ENCODE measurements at places on chromosomes 7 and 10.
A peak's percentile ranks its signal among the peaks of the same experiment; 100 is the strongest.

GRCh38 chr10:46220187-46220586 is 66.6 kb upstream of the ANTXRL start:
- H3K4me1 ChIP-seq = peaks cover 37% of the 10 kb centered on the region
- no peak for DNase-seq
- H3K27ac ChIP-seq = peak overlapping the region; percentile 26
- no peaks in the 10 kb centered on the region for H3K27me3 ChIP-seq
- H3K4me3 ChIP-seq = no peak overlapping the region

DNA sequence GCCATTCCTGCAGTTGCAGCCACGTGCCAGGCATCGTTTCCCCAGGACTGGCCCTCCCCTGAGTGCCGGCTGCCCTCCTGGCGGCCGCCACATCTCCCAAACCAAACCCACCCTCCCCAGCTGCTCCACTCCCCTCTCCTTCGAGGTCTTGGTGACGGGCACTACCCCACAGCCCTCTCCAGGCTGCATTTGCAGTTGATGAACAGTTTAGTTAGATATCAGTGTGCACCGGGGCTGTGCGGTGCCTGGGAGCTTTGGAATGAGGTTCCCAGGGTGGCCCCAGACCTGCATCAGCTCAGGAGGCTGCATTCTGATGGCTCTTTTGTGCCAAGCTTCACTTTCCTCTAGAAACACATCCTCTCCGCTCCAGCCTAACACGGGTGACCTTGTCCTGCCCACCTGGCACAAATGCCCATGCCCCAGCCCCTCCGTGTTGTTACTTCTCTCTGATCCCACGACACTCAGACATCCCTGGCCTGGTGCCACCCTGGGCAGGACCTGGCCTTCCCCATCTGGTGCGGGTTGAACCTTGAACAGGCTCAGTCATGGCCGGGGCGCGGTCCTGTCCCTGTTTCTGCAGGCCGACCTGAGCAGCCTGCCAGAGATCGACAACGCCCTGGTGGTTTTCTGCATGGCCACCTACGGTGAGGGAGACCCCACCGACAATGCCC is 14.5 kb downstream of the TMEM120A start:
- peaks cover 7% of the 10 kb centered on the region for H3K36me3 ChIP-seq
- no peak overlapping the region for H3K4me3 ChIP-seq
- peaks cover 3% of the 10 kb centered on the region for H3K4me1 ChIP-seq
- H3K27ac ChIP-seq = no peak overlapping the region

GRCh38 chr10:29358010-29358616 is 69.2 kb downstream of the LYZL1 start:
- H3K27ac ChIP-seq = no peak overlapping the region
- peaks cover 1% of the 10 kb centered on the region for H3K27me3 ChIP-seq
- peaks cover 1% of the 10 kb centered on the region for H3K4me1 ChIP-seq
- no peak overlapping the region for H3K4me3 ChIP-seq
- no peaks in the 10 kb centered on the region for H3K36me3 ChIP-seq

- peaks cover 22% of the 10 kb centered on the region for H3K36me3 ChIP-seq
- no peak for DNase-seq
- H3K4me1 ChIP-seq = no peaks in the 10 kb centered on the region
- H3K4me3 ChIP-seq = no peak overlapping the region
- no peak overlapping the region for H3K27ac ChIP-seq
These were observed 867.3 kb downstream of the TYW1 start for GRCh38 chr7:67863911-67864310.

DNA sequence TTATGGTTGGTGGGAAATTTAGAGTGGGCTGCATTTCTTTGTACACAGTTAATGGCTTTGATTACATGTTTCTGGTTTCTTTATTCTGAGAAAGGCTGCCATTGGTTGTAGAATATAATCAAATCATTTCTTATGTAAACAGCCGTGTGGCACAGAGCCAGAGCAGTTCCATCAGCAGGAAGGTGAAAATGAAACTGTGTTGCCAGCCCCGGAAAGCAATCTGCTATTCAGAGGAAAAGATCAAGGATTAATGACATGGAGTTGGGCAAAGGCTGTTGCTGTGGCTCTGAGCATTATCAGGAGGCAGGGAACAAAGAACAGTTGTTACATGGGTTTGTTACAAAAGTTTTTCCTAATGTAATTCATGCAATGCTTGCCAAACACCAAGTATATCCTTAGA is 74.2 kb upstream of the ZNF716 start:
- H3K4me3 ChIP-seq = no peak overlapping the region
- no peaks in the 10 kb centered on the region for H3K36me3 ChIP-seq
- no peak overlapping the region for H3K27ac ChIP-seq

- no peak overlapping the region for H3K27ac ChIP-seq
- no peak overlapping the region for H3K4me3 ChIP-seq
- DNase-seq = no peak
- H3K27me3 ChIP-seq = no peaks in the 10 kb centered on the region
- no peaks in the 10 kb centered on the region for H3K36me3 ChIP-seq
- no peaks in the 10 kb centered on the region for H3K4me1 ChIP-seq
These were observed 1174.9 kb upstream of the AUTS2 start for GRCh38 chr7:68423356-68423755.

DNA sequence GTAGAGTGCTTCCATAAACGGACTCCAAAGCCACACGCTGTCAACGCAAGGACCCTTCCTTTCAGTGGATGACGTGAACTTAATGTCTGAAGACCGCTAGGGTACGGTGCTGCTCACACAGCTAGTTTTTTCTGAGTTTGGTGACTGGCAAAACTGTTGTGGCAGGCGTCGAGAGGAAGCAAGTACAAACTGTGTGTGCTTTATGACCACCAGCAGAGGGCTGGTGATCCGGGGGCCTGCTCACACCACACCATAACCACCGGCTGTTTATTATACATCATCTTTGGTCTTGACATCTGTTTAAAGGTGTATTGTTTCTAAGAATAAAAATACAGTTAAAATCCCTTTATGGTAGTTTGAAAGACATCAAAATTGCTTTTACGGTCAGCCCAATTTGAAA is 37.1 kb upstream of the ATP6V0A4 start:
- no peaks in the 10 kb centered on the region for H3K36me3 ChIP-seq
- H3K4me3 ChIP-seq = no peak overlapping the region
- H3K27ac ChIP-seq = no peak overlapping the region
- H3K27me3 ChIP-seq = no peaks in the 10 kb centered on the region
- no peak for DNase-seq

GRCh38 chr7:83011954-83012353 is 150.7 kb downstream of the PCLO start:
- H3K36me3 ChIP-seq = no peaks in the 10 kb centered on the region
- H3K4me1 ChIP-seq = no peaks in the 10 kb centered on the region
- no peak overlapping the region for H3K4me3 ChIP-seq
- no peaks in the 10 kb centered on the region for H3K27me3 ChIP-seq

DNA sequence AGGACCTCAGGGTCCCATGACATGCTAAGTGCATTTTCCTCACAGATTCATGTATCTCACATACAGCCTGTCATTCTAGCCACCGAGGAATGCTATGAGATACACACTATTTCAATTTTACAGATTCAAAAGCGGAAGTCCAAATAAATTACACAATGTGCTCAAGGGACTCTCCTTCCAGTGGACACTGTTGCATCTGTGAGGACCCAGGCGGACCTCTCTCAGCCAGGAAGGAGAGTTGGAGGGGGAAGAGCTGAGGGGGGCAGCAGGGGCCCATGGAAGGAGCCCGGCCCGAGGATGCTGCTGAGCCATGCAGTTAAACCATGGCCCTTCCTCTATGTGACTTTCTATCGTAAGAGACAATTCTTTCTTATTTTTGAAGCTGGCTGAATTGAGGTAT is 93.6 kb downstream of the VOPP1 start:
- H3K4me3 ChIP-seq = peak overlapping the region; percentile 34
- DNase-seq = no peak
- peak overlapping the region; percentile 36 for H3K27ac ChIP-seq
- peaks cover 75% of the 10 kb centered on the region for H3K4me1 ChIP-seq
- peaks cover 9% of the 10 kb centered on the region for H3K36me3 ChIP-seq

DNA sequence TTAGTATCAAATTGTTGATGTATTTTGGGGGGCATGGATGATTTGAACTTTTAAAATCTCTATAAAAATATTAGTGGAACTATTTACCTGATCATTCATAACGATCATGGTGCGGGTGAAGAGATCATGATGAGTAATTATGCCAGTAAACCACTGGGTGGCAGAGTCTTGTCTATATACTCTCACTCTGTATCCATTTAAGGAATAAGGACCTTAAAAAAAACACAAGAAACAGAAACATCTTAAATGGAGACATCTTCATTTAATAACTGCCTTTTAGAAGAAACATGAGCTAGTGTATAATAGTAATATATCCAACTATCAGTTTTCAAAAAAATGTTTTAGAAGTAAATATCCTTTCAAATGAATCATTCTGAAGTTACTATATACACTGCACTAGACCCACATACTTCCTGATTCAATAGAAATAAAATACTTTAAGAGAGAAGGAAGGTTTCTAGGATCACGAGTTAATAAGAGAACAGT is 84.0 kb downstream of the NRBF2 start:
- DNase-seq = no peak
- peak overlapping the region; percentile 72 for H3K27ac ChIP-seq
- peaks cover 56% of the 10 kb centered on the region for H3K4me1 ChIP-seq
- no peaks in the 10 kb centered on the region for H3K27me3 ChIP-seq
- peaks cover 34% of the 10 kb centered on the region for H3K36me3 ChIP-seq

DNA sequence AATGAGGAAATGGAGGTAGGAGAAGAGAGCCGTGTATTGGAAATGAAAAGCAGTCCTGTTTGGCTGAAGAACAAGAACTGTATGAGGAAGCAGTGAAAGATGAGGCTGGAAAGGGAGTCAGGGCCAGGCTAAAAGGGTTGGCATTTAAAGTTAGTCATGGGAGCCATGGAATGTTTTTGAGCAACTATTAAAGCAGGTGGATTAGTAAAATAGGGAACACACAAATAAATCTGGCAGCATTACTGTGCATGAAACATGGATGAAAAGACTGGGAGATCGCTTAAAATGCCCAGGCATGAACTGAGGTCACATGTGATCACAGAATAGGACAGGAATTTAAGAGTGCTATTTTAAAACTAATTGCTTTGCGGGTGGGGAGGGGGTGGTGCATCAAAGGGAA is 1.4 kb upstream of the IFRD1 start:
- H3K4me3 ChIP-seq = peak overlapping the region; percentile 41
- H3K27ac ChIP-seq = peak overlapping the region; percentile 100
- DNase-seq = no peak
- H3K36me3 ChIP-seq = peaks cover 6% of the 10 kb centered on the region

DNA sequence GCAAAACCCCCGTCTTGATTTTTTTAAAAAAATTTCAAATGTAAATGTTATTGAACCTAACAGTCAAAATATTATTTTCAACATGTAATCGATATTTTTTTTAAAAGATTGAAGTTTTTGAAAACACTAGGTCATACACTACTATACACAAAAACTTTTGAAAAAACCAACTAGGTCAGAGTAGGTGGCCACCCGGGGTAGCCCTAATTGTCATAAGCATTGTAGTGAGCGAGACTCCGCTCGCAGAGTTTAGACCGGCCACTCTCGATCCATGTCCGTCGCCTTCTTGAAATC is 417 bp downstream of the RFC2 start:
- H3K4me3 ChIP-seq = peak overlapping the region; percentile 94
- peak overlapping the region; percentile 98 for H3K27ac ChIP-seq
- no peak for DNase-seq
- no peaks in the 10 kb centered on the region for H3K27me3 ChIP-seq
- H3K4me1 ChIP-seq = peaks cover 6% of the 10 kb centered on the region

DNA sequence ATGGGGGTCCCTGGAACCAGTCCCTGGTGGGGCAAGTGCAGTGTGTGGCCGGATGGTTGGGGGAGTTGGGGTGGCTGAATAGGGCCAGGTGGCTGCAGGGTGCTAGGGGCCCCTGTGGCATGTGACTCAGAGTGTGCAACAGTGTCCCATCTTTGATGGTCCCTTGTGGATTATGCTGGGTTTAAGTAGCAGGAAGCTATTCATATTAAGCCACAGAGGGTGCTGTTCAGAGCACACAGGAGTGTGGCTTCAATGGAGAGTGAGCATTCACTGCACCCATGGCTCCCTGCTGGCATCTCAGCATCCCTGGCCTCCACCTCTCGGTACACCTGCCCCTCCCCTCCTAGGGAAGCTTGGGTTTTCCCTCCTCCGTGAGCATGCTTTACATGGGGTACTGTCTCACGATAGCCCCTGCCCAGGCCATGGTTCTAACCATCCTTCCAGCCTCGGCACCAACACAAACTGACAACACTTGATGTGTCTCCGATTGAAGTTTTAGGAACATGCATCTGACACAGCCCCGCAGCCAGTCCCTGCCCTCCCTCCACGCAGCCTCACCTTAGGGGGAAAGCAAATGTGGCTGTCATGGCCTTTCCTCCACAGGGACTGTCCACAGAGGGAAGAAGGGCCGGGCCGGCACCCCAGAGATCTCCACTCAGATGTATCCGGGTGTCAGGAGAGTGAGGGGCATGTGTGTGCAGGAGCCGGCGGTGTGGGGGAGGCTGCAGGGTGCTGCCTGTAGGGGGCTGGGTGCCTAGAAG is 30.4 kb upstream of the PPIF start:
- H3K36me3 ChIP-seq = peaks cover 4% of the 10 kb centered on the region
- H3K27me3 ChIP-seq = no peaks in the 10 kb centered on the region

All from naive thymus-derived CD8-positive, alpha-beta T cell (primary cell).